ENCODE measurements at places on chromosomes 2 and 18.

DNA sequence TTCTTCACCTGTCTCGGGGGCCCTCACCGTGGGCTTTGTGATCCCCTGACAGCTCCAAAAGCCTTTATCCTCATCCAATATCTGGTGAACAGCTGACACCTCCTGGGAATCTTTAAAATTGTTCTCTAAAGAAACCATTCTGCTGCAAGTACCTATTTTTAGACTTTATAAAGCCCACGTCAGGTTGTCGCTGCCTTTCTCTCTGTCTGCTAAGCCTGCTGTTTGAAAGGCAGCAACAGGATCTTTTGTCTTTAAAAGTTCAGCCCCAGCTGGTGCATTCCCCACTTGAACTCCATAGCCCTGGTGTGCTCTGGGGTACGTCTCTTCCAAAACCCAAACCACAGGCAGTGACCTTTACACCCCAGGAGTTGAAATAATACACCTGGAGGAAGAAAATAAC, 145.0 kb downstream of the NEDD4L start:
- H3K27ac ChIP-seq: no peak overlapping the region
- no peaks in the 10 kb centered on the region for H3K27me3 ChIP-seq
- no peaks in the 10 kb centered on the region for H3K36me3 ChIP-seq
- H3K4me3 ChIP-seq: no peak overlapping the region
- DNase-seq: peak; percentile 55

DNA sequence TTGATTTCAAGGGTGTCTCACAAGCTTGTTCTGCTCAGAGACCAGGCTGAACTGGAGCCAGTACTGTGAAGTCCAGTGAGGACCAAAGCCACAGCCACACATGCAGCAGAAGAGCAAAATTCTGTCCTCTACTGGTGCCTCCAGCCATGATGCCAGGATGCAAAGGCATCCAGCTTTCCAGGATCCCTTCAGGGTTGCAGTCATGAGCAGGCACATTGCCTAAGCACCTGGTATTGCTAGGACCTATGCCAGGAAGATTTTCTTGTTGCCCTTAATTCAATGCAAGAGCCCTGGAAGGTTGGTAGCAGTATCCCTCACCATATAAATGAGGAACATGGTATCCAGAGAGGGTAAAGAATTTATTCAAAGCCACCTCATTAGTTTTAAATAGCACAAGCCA, 78.9 kb upstream of the CYRIA start:
- no peak overlapping the region for H3K4me3 ChIP-seq
- H3K4me1 ChIP-seq: no peaks in the 10 kb centered on the region
- no peaks in the 10 kb centered on the region for H3K36me3 ChIP-seq
- DNase-seq: no peak
- H3K27ac ChIP-seq: no peak overlapping the region

GRCh38 chr2:109422758-109423500, 190.8 kb downstream of the SEPTIN10 start:
- H3K4me3 ChIP-seq: no peak overlapping the region
- no peaks in the 10 kb centered on the region for H3K27me3 ChIP-seq
- H3K27ac ChIP-seq: no peak overlapping the region
- H3K36me3 ChIP-seq: no peaks in the 10 kb centered on the region

GRCh38 chr2:127621981-127622431, 23.9 kb upstream of the GPR17 start:
- H3K36me3 ChIP-seq: no peaks in the 10 kb centered on the region
- H3K4me3 ChIP-seq: no peak overlapping the region
- H3K4me1 ChIP-seq: no peaks in the 10 kb centered on the region
- H3K27ac ChIP-seq: no peak overlapping the region
- no peaks in the 10 kb centered on the region for H3K27me3 ChIP-seq

DNA sequence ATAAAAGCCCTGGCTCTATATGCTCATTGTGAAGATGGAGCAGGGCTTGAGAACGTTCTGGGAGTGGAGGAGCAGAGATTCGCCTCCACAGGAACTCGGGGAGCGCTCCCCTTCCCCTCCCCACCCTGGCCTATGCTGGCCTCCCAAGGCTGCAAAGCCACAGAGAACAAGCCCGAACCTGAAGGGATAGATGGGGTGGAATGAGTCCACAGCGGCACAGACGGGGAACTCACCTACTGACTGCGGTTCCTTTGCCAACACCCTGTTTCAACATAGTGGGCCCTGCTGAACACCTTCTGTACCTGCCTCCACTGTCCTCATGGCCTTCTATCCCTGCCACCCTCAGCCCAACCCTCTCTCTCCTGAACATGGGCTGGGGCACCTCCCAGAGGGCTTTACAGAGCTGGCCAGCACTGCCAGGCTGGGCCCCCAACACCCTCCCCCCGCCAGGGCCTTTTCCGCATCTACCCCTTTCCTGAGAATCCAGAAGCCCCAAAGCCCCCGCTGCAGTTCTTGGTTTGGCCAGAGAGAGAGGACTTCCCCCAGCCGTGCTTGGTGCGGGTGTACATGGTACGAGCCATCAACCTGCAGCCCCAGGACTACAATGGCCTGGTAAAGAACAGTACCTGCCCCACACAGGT, 41.5 kb downstream of the LMAN2L start:
- H3K27ac ChIP-seq: no peak overlapping the region
- H3K4me1 ChIP-seq: no peaks in the 10 kb centered on the region
- H3K4me3 ChIP-seq: no peak overlapping the region
- no peak for DNase-seq
- H3K27me3 ChIP-seq: no peaks in the 10 kb centered on the region

DNA sequence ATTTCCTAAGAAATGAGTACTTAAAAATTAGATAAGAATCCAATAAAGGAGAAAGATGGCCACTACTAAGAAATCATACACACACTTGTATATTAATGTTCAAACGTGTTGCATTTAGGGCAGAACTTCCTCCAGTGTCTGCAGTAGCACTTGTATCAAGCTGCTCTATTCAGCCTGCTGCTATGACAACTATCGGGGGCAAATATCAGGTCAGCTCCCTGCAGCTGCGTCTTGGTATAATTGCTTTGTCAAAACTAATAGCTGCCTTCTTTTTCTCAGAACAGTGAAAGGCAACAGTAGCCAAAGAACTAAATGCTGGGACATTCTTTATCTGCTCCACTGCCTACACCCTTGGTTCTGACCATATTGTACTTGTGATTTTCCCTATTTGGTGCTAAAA, 300.7 kb downstream of the NOL4 start:
- no peaks in the 10 kb centered on the region for H3K4me1 ChIP-seq
- no peak overlapping the region for H3K4me3 ChIP-seq
- no peaks in the 10 kb centered on the region for H3K36me3 ChIP-seq
- H3K27ac ChIP-seq: no peak overlapping the region
- H3K27me3 ChIP-seq: no peaks in the 10 kb centered on the region

Data from SJCRH30 (cell line).